ENCODE measurements at places on chromosomes 12 and 14.

DNA sequence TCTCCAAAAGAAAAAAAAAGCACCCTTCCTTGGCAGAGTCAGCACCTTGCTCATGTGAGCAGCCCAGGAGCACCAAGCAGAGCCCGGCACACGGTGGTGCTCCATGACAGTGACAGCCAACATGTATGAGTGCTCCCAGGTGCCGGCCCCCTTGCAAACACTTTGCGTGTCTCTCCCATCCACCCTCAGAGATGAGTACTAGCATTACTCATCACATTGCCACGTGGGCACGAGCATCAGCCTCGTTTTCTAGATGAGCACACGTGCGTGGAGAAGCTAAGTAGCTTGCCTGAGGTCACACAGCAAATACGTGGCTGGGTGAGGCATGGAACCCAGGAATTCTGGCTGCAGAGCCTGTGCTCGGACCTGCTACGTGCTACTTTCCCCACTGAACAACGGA lies 177.9 kb upstream of the PRMT8 start:
- no peak for DNase-seq

DNA sequence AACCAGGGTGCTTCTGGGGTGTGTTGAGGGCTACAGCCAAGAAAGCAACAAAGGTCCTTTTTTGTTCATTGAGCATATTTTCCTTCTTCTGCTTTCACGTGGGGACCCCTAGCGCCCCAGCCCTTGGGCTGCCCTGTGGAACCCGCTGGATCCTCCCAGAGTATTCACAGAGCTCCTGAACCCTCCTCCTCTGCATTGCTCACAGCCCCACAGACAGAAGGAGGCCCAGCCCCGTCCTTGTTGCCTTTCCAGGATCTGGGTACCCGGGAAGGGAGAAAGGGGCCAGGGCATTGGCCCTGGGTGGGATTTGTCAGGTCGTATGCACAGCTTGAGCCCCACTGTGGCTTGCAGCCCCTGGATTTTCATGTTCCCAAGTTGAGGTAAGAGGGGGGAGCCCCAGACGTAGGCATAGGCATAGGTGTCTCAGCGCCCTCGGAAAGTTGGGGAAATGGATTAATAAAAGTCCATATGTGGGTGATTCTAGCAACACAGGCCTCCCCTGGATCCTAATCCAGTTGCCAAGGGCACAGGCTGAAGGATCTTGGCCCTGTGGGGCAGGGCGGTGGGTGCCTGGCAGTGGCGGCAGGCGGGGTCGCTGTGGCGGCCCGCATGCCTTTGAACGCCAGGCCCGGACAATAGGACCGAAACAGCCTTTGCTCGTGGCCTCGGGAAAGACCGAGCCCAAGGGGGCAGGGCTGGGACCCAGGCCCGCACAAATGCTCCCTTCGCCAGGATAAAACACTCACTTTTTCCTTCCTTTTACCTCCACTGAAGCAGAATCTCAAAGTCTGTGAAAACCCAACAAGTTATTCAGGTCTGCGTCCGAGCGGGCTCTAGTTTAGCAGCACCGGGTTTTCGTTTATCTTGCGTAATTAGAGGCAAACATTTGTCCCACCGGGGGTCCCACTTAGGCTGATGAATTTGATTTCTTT lies 3.0 kb upstream of the HOXC10 start:
- no peak for DNase-seq

DNA sequence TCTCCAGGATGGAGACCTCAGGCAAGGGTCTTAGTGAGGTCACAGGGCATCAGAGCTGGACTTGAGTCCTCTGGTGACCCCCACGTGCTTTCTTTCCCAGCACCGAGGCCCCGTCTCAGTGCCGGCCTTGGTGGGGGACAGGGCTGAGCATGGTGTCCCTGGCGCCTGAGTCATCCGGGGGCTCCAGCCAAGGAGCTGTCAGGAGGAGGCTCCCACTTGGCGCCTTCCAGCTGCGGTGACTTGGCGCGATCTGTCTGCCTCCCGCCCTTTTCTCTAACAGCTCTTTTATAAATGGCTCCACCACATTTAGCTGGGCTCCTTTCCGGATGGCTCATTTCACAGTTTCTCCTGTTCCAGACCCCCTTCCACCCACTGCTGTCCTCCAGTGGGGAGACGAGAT lies 60.4 kb downstream of the PRMT8 start:
- no peak for DNase-seq

GRCh38 chr14:94368956-94369355 lies 19.4 kb downstream of the SERPINA1 start:
- DNase-seq = no peak

DNA sequence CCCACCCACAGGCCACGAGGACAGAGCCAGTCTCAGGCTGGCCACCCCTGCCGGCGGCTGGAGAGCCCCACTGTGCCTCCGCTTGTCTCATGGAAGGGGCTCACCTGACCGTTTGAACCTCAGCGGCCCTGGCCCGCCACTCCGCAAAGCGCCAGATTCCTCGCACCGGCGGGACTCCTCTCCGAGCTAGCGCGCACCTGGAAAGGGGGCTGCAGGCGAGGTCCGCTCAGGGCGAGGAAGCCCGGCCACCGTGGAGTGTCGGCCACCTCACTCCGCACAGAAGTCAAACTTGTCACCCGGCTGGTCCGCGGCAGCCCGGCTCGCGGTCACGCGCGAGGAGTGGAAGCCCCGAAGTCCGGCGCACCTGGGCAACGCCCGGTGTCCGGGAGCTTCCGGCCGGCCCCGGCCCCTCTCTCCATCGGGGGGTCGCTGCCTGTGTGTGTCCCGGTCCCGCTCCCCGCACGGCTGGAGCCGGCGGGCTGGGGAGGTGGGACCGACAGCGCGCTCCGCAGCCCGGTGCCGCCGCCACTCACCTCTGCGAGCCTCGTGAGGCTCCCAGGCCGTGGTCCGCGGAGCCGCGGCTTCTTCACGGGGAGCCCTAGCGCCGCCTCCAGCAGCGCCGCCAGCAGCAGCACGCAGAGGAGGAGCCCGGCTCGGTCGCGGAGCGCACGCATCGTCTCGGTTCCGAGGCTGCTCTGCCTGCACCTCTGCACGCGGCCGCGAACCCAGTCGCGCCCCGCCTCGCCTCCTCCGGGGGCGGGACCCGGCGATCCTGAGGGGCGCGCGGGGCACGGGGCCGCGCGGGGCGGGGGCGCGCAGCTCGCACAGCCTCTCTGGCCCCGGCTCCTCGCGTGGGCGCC lies at the start of gene ISM2:
ISM2 (minus strand) TSS at position 697 of the 860 bp plus-strand sequence; CDS start at position 674, 23 bp downstream.
- DNase-seq = peak; percentile 36

DNA sequence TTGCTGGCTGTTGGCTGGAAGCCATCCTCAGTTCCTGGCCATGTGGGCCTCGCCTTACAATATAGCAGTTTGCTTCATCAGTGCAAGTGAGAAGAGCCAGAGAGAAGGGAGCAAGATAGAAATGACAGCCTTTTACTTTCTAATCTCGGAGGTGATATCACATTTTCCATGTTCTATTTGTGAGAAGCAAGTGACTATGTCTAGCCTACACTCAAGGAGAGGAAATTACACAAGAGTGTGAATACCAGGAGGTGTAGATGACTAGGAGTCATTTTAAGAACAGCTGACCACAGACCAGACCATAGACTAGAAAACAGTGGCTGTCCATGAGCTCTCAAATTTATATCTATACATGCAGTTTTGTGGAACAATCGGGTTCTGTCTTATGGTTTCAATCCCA lies 163.0 kb upstream of the NRXN3 start:
- DNase-seq = no peak

- no peak for DNase-seq
Observed at GRCh38 chr12:83093426-83093825, 406.7 kb downstream of the TMTC2 start.

DNA sequence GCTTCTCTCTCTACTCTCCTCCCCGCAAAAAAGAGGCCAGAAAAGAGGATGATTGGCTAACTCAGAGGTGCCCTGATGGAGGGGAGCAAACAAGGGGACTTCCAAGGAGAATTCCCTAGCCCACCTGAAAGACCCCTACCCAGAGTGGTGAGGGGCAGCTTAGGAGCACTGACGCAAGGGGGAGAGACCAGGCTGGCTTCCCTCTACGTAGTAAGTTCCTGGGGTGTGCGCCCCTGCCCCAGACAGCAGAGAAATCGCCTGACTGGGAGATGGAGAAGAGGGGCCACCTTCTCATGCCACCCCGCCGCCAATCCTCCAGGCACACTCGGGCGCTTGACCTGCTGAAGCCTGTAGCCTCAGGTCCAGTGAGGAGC lies 2.1 kb upstream of the DIO3 start:
- DNase-seq = no peak

GRCh38 chr12:130456375-130457199 lies 118.9 kb downstream of the PIWIL1 start:
- no peak for DNase-seq

DNA sequence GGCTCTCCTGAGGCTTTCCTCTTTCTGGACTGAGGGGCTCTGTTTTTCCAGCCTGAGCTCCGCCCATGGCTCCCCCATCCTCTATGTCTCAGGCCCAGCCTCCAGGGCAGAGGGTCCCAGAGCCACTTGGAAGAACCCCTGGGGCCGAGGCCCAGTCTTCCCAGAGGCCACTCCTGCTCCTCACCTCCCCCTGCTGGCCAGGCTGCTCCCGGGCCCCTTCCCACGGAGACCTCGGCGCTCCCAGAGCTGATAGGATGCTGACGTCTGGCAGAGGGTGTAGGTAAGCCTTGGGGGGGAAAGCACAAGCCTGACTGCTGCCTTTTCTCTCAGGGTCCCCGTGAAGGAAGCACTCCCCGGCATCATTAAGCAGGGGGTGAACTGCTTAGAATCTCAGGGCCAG lies 51.4 kb downstream of the ERH start:
- DNase-seq = no peak

- no peak for DNase-seq
Observed at GRCh38 chr14:33551963-33552362, 398.9 kb downstream of the EGLN3 start.

GRCh38 chr12:60174941-60175340 lies 579.1 kb downstream of the SLC16A7 start:
- DNase-seq = no peak

DNA sequence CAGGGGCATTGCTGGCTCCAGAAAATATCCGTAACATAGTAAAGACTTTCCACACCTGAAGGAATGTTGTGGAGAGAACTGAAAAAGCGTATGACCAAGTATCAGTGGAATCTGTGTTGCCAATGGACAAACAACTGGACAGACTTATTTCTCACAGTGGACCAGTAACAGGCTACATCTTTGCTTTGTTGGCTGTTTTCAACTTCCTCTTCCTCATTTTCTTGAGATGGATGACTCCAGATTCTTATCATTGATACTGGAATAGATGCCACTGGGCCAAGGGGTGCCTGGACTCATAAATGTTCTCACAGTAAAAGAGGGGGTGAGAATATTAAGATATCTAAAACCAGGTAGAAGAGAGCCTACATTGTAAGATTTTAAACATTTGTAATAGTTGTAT lies 6.4 kb downstream of the GAS2L3 start:
- DNase-seq = no peak

DNA sequence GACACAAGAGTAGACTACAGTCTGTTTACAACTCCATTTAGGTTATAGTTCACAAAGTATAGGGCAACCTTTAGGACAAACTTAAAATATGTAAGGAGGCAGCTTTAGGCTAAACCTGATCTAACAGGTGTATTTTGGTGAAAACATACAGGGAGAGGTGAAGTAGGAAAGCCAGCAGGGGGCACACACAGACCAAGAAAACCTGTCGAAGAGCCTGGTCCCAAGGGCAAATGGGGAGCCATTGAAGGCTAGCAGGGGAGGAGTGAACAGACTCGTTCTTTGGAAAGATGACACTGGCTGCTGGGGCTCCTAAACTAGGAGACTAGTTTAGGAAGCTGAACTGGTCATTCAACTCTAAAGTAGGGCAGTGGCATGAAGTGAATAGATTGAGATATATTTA lies 138.8 kb upstream of the WSCD2 start:
- peak; percentile 25 for DNase-seq

GRCh38 chr12:121467638-121468498 lies 68.0 kb downstream of the RNF34 start:
- DNase-seq = peak; percentile 15

DNA sequence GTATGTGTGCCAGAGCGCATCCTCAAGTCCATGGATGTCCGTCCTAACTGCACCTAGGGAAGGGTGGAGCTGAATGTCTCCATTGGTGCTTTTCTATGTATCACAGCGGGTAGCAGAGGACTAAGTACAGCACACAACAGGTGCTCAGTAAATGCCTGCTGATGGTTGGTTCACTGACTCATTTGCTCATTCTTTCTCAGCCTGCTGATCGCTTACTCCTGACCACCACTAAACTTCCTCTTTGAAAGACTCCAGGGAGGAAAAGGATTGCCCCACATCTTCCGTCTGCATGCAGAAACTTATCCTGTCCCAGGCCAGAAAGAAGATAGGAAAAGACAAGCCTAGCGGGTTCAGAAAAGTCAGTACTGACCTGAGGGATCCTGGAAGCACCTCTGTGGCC lies 66.3 kb downstream of the B4GALNT3 start:
- DNase-seq = no peak

DNA sequence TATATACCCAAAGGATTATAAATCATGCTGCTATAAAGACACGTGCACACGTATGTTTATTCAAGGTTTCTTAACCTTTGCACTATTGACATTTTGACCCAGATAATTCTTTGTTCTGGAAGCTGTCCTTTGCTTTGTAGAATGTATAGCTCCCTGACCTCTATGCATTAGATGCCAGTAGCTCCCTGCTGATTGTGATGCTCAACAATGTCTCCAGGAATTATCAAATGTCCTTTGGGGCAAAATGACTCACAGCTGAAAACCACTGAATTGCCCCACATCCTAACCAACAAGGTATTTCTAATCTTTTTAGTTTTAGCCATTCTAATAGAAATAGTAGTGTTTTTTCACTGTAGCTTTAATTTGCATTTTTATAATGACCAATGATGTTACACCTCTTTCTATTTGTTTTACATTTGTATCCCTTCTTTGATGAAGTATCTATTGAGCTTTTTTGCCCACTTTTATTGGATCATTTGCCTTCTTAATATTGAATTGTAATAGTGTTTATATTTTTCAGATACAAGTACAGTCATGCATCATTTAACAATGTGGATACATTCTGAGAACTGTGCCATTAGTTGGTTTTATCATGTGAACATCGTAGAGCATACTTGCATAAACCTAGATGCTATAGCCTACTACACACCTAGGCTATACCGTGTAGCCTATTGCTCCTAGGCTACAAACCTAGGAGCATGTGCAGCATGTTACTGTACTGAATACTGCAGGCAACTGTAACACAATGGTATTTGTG lies 10.4 kb upstream of the NOPCHAP1 start:
- DNase-seq = no peak

- no peak for DNase-seq
Observed at GRCh38 chr14:74864198-74864597, 11.7 kb downstream of the PROX2 start.

DNA sequence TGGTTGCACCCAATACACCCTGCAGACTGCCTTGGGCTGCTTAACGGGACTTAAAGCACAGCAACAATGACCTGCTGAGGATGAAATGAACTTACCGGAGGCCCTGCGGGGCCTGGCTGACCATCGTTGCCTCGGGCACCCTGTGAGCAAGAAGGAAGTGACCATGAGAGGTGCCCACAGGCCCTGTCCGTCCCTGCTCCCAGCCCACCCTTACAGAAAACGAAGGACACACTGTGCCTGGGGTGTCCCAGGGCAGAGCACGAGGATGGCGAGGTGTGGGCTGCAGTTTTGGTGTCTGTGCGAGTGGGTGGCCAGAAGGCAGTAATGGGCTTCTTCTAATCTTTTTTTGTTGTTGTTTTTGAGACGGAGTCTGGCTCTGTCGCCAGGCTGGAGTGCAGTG lies 14.6 kb downstream of the COL2A1 start:
- DNase-seq = no peak

All from stimulated activated CD4-positive, alpha-beta T cell treated with anti-CD3 and anti-CD28 coated beads, Interleukin-4, amount 100 ng/mL, for 48 hours (primary cell).